ENCODE measurements at places on chromosomes 2 and 18.

DNA sequence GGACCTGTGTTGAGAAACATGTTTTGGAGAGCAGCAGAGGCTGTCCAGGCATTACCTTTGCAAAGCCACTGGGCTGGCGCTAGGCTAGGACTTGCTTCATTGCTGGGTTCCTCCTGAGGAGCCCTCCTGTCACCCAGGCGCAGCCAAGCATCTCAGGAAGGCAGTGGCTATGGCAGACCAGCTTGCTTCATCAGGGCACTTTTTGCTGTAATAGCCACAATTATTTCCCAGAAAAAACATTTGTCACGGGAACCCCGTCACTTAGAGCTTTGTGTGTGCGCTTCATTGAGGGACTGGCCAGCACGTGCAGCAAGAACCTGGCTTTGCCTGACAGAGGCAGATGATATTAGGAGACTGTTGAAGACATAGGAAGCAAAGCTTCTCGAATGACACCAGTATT is 36.4 kb downstream of the SLC20A1 start:
- H3K4me3 ChIP-seq = no peak overlapping the region
- no peak overlapping the region for H3K27ac ChIP-seq
- no peaks in the 10 kb centered on the region for H3K36me3 ChIP-seq
- no peak for DNase-seq
- no peaks in the 10 kb centered on the region for H3K27me3 ChIP-seq

GRCh38 chr18:62738639-62739038 is 23.3 kb downstream of the PHLPP1 start:
- no peaks in the 10 kb centered on the region for H3K36me3 ChIP-seq
- H3K4me3 ChIP-seq = no peak overlapping the region
- DNase-seq = no peak
- H3K27me3 ChIP-seq = no peaks in the 10 kb centered on the region
- peaks cover 15% of the 10 kb centered on the region for H3K4me1 ChIP-seq

DNA sequence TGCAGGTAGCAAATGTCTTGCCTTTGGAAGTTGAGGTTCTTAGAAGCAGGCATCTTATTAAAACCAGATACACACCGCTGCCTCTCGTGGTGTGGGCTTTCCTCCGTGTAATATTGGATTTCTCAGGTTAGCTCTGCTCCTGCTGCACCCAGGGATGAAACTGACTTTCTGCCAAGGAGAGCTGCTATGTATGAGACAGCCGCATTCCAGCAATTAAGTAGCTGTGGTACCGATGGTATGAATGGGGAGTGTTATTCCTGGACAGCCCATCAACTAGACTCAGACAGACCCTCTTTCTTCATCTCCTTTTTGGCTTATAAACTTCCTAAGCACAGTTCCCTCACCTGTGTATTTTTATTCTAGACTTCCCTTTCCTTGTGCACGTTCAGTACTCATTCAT is 6.8 kb upstream of the EHD3 start:
- H3K4me3 ChIP-seq = no peak overlapping the region
- no peaks in the 10 kb centered on the region for H3K36me3 ChIP-seq
- DNase-seq = no peak
- H3K27ac ChIP-seq = no peak overlapping the region
- H3K4me1 ChIP-seq = no peaks in the 10 kb centered on the region

- H3K36me3 ChIP-seq = no peaks in the 10 kb centered on the region
- H3K27ac ChIP-seq = no peak overlapping the region
- DNase-seq = no peak
- peaks cover 3% of the 10 kb centered on the region for H3K27me3 ChIP-seq
- H3K4me3 ChIP-seq = no peak overlapping the region
Observed at GRCh38 chr2:181818840-181819239, 72.7 kb upstream of the ITPRID2 start.

DNA sequence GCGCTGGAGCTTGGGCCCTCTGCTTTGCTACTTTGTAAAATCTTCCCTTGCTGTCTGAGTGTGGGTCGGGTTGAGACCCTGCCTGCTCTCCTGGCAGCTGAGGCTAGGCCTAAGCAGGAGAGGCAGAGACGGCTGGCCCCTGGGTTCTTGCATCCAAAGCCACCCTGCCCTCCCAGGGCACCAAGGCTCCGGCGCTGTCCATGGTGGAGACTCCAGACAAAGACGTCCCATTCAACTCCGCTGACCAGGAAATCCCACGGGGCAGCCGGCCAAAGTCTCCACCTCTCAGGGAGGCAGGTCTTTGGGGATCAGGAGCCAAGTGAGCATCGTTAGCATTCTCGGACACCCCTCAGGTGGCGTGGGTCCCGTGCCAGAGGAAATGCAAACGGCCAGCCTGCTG is 2.6 kb upstream of the PRLH start:
- H3K27me3 ChIP-seq = peaks cover 9% of the 10 kb centered on the region
- no peaks in the 10 kb centered on the region for H3K36me3 ChIP-seq
- no peaks in the 10 kb centered on the region for H3K4me1 ChIP-seq

- peaks cover 3% of the 10 kb centered on the region for H3K4me1 ChIP-seq
- H3K4me3 ChIP-seq = no peak overlapping the region
Observed at GRCh38 chr2:129923265-129924091, 56.0 kb upstream of the RAB6C start.

DNA sequence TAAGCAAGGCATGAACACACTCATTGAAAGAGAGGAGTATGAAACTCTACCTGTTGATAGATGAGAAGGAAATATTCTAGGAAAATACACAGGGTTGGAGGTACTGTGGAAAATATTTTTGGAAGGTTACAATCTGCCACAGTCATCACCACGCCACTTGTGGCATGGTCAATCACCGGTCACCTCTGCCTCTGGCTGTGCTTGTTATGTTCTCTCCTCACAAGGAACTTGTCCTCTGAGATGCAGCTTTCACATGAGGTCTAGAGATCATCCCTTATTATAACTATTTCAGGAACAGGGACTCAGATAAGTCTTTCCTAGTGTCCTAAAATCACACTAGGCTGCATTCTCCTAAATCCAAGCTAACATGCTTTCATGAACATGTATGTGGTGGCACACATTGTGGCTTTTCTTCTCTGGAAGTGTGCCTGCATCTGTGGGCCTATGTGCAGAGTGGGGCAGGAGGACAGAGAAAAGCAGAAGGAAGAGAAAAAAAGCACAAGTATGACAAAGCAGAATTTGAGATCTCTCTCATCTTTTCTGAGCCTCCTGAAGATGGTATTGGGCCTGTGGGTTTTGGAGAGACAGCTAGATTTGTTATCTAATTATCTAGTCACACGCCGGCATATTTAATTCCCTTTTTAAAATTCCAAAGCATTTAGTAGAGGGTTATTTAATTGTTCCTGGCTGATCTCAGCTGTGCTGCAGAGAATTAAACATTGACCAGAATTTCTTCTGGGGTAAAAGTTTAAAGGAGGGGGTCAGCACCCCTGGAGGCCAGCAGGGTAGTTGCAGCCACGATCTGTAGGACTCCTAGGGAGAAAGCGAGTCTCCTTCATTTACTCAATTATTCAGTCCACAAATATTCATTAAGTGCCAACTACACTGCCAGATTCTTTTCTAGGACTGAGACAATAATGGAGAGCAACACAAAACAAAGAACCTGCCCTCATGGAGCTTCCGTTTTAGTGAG is 294.6 kb downstream of the RDH14 start:
- no peaks in the 10 kb centered on the region for H3K4me1 ChIP-seq
- no peaks in the 10 kb centered on the region for H3K27me3 ChIP-seq
- H3K4me3 ChIP-seq = no peak overlapping the region
- no peak overlapping the region for H3K27ac ChIP-seq

- no peaks in the 10 kb centered on the region for H3K27me3 ChIP-seq
- H3K36me3 ChIP-seq = peaks cover 22% of the 10 kb centered on the region
- H3K27ac ChIP-seq = no peak overlapping the region
- DNase-seq = no peak
- no peak overlapping the region for H3K4me3 ChIP-seq
- no peaks in the 10 kb centered on the region for H3K4me1 ChIP-seq
Observed at GRCh38 chr2:233473878-233474277, 92.7 kb downstream of the USP40 start.

- no peaks in the 10 kb centered on the region for H3K27me3 ChIP-seq
- H3K4me3 ChIP-seq = no peak overlapping the region
- H3K27ac ChIP-seq = no peak overlapping the region
- DNase-seq = no peak
- no peaks in the 10 kb centered on the region for H3K4me1 ChIP-seq
Observed at GRCh38 chr2:41393621-41394020, 654.2 kb upstream of the PKDCC start.

GRCh38 chr2:197599285-197599965 is 76.0 kb downstream of the RFTN2 start:
- peaks cover 2% of the 10 kb centered on the region for H3K4me1 ChIP-seq
- H3K36me3 ChIP-seq = no peaks in the 10 kb centered on the region
- peak; percentile 30 for DNase-seq
- H3K4me3 ChIP-seq = no peak overlapping the region
- H3K27ac ChIP-seq = no peak overlapping the region

- no peak overlapping the region for H3K27ac ChIP-seq
- peaks cover 38% of the 10 kb centered on the region for H3K27me3 ChIP-seq
- H3K4me1 ChIP-seq = no peaks in the 10 kb centered on the region
- DNase-seq = no peak
- no peak overlapping the region for H3K4me3 ChIP-seq
- no peaks in the 10 kb centered on the region for H3K36me3 ChIP-seq
Observed at GRCh38 chr2:69168950-69169654, 156.1 kb downstream of the ANTXR1 start.

DNA sequence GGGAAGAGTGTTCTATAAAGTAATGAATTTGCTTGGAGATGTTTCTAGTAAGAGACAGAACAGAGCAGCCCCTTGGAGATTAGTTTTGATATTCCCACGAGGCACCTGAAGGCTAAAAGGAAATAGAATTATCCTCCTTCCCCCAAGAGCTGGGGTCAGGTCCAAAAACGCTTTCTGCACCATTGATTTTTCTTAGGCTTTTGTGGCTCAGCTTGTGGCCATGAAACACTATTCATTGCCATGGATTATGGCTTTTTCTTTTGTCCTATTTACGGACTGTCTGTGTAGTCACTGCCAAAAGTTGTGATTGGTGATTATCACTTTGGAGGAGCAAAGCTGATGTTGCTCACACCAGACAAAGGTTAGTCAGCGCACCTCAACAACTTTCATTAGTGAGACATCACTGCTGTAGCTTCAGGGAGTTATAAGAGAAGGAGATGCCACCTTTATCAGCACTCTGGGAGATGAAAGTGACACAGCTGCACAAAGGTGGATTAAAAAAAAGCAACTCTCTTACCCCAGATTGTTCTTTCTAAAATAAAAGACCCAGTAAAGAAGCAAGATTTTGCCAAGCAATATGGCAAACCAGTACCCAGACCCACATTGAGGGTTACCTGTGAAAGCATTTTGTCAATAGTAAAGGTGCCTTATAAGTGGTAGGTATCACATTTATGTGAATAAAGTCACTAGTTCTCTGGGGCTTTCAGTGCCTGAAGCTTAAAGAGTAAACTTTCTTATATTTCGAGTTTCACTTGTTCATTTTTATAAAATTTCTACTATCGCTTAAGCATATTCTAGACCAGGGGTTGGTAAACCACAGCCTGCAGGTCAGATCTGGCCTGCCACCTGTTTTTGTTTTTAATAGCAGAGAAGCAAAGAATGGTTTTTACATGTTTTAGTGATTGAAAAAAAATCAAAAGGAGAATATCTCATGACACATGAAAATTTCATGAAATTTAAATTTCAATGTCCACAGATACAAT is 10.6 kb downstream of the CXCR4 start:
- no peak overlapping the region for H3K27ac ChIP-seq
- no peak for DNase-seq
- H3K4me3 ChIP-seq = no peak overlapping the region
- H3K36me3 ChIP-seq = peaks cover under 1% of the 10 kb centered on the region
- no peaks in the 10 kb centered on the region for H3K27me3 ChIP-seq
- H3K4me1 ChIP-seq = peaks cover 8% of the 10 kb centered on the region

- no peak overlapping the region for H3K27ac ChIP-seq
- no peak overlapping the region for H3K4me3 ChIP-seq
- no peaks in the 10 kb centered on the region for H3K27me3 ChIP-seq
- peaks cover 46% of the 10 kb centered on the region for H3K4me1 ChIP-seq
- DNase-seq = no peak
Observed at GRCh38 chr2:30505500-30506180, 58.6 kb downstream of the LCLAT1 start.

GRCh38 chr2:43158259-43158880 is 68.0 kb downstream of the ZFP36L2 start:
- no peaks in the 10 kb centered on the region for H3K36me3 ChIP-seq
- H3K4me1 ChIP-seq = peaks cover 59% of the 10 kb centered on the region
- H3K27me3 ChIP-seq = no peaks in the 10 kb centered on the region
- H3K4me3 ChIP-seq = peak overlapping the region; percentile 74

GRCh38 chr2:112962308-112963175 is 15.3 kb upstream of the IL36G start:
- H3K4me1 ChIP-seq = no peaks in the 10 kb centered on the region
- no peaks in the 10 kb centered on the region for H3K36me3 ChIP-seq
- H3K27me3 ChIP-seq = no peaks in the 10 kb centered on the region
- H3K4me3 ChIP-seq = no peak overlapping the region
- H3K27ac ChIP-seq = no peak overlapping the region

DNA sequence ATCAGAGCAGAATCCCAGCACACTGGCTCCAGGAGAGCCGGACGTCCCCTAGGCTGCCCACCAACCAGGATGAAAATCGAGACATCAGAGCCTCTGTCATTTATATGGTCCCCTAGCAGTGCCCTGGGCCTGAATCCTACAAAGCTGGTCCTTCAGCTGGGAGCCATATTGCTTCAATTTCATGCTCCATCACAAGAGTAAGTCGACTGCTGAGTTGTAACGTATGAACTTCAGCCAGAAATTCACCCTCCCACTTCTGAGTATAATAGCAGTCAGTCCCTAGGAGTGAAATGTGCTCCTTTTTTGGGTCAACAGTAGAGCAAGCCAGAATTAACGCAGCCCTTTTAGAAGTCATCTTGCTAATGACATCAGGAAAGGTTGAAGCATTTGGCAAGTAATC is 126.4 kb downstream of the CCBE1 start:
- no peaks in the 10 kb centered on the region for H3K4me1 ChIP-seq
- no peak overlapping the region for H3K4me3 ChIP-seq
- DNase-seq = no peak
- no peaks in the 10 kb centered on the region for H3K36me3 ChIP-seq

DNA sequence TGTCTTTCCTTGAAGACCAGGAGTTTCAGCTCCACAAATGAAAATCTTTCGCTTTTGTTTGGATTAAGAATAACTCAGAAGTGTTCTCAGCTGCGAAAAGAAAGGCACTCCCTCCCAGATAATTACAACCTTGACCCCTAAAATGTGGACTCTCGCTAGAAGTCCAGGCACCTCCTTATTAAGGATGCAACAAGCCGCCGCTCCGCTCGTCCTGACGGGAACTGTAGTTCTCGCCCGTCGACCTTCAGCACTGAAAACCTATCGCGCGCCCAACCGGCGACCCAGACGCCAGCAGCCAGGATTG is 559 bp downstream of the IMMT start:
- peak overlapping the region; percentile 88 for H3K27ac ChIP-seq
- peak overlapping the region; percentile 91 for H3K4me3 ChIP-seq
- no peak for DNase-seq
- H3K4me1 ChIP-seq = peaks cover 44% of the 10 kb centered on the region

GRCh38 chr2:176128982-176129796 is at the start of gene HOXD8:
Gene HOXD8, plus strand, starts transcription at chr2:176129705. Its CDS starts 662 bp downstream, at chr2:176130367.
- peaks cover 25% of the 10 kb centered on the region for H3K4me1 ChIP-seq
- H3K27me3 ChIP-seq = peaks cover 80% of the 10 kb centered on the region
- no peak for DNase-seq
- peaks cover 3% of the 10 kb centered on the region for H3K36me3 ChIP-seq
- H3K4me3 ChIP-seq = peak within 1 kb of the TSS; percentile 43
